Stimulated activated CD4-positive, alpha-beta T cell treated with anti-CD3 and anti-CD28 coated beads, Interleukin-1b, Interleukin-23, amount 100 ng/mL, for 1 hour (primary cell): ENCODE measurements at places on chromosomes 13 and 19.

GRCh38 chr13:74093691-74094090 is 40.5 kb downstream of the KLF12 start:
- no peak for DNase-seq

- DNase-seq: no peak
These were observed 25.7 kb downstream of the NOVA2 start for GRCh38 chr19:45947926-45948325.

DNA sequence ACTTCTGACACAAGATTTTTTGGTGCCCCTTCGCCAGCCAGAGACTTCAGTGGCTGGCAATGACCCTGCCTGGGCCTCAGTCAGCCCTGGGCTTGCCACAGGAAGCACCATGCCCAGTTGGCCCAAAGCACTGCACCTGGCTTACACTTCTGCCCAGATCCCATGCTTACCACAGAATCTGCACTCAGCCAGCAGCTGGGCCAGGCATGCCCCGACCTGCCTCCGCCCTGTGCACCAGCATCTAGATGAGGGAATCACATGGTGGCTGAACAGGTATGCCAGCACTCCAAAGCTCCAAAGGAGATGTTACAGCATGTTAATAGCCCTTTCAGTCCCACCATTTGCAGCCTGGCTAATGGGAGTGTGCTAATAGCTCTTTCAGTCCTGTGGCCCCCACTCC is 690.9 kb downstream of the SLITRK6 start:
- no peak for DNase-seq

DNA sequence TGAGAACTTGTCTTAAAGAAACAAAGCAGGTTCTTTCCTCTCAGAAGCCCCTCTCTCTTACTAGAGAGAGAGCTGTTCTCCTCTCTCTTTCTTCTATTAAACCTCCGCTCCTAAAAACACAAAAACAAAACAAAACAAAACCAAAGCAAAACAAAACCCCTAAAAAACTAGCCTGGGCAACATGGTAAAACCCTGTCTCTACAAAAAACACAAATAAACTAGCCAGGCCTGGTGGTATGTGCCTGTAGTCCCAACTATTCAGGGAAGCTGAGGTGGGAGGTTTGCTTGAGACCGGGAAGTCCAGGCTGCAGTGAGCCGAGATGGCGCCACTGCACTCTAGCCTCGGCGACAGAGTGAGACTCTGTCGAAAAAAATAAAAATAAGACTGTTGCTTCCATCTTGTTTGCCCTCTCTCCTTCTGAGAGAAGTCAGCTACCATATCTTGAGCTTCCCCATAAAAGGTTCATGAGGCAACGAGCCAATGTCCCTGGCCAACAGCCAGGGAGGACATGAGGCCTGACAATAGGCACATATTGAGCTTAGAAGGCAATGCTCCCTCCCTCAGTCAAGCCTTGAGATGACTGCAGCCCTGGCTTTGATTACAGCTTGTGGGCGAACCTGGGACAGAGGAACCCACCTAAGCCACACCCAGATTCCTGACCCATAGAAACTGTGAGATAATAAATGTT is 17.5 kb upstream of the FLT3 start:
- DNase-seq: no peak

DNA sequence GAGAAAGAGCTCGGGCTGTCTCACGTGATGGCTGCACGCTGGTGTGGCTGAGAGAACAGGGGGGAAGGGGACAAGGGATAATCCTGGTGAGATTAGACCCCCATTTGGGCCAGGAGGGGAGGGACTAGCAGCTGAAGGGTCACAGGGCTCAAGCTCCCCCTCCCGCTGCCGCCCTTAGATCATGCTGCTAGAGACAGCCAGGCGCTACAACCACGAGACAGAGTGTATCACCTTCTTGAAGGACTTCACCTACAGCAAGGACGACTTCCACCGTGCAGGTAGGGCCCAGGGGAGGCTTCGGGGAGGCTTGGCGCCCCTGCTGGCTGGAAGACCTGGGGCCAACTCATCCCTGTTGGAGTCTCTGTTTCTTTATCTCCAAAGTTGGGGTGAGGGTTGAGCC is 3.3 kb downstream of the NR1H2 start:
- no peak for DNase-seq

- DNase-seq: no peak
These were observed 178.8 kb downstream of the KATNAL1 start for GRCh38 chr13:30128591-30128990.

DNA sequence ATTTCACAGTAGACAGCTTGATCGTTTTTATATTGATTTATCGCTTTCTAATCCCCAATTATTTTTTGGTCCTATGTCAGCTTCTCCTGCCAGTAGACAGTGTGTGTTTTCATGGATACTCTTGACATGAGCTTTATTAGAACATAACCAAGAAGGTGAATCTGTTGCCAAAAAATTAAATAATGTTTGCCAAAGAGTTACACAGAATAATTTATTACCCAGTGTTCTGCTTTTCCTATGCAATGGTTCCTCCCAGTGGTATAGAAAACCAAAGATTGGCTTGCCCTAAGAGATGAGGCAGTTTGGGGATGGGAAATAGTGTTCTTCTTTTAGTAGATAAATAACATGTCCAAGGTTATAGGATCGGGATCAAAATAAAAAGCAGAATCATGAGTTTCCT is 8.5 kb upstream of the FRY start:
- no peak for DNase-seq

DNA sequence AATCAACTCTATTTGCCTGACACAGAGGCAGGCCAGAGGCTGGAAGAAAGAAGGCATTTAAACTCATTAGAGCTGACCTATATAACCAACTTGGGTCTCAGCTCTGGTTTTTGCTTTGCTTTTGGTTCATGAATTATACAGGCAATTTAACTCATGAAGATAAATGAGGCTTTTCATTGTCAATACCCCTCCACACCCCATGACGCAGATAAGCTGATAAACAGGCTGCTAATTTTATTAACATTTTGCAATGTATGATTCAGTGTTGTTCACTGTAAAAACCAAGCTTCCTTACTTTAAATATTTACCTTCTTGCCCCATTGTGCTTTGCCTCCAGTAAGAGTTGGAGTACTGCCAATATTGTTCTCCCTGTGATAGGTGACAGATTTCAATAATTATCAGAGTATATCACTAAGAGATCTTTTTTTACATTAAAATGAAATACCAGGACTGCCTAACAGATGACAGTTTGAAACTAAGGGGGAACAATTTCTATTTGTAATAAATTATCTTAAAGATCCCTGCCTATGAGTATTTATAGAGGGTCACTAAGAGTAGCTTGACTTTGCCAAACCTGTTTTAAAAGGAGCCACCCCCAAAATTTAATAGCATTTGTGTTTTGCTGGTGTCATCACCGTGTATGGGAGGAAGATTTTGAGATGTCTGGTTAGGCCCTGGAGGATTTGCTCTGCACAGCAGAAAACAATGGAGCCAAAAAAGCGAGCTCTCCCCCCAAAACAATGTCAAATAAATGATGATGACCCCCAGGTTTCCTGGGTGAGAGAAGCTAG is 472.7 kb upstream of the NBEA start:
- no peak for DNase-seq

GRCh38 chr19:55258476-55258827 is 365 bp downstream of the PPP6R1 start:
- DNase-seq: no peak

DNA sequence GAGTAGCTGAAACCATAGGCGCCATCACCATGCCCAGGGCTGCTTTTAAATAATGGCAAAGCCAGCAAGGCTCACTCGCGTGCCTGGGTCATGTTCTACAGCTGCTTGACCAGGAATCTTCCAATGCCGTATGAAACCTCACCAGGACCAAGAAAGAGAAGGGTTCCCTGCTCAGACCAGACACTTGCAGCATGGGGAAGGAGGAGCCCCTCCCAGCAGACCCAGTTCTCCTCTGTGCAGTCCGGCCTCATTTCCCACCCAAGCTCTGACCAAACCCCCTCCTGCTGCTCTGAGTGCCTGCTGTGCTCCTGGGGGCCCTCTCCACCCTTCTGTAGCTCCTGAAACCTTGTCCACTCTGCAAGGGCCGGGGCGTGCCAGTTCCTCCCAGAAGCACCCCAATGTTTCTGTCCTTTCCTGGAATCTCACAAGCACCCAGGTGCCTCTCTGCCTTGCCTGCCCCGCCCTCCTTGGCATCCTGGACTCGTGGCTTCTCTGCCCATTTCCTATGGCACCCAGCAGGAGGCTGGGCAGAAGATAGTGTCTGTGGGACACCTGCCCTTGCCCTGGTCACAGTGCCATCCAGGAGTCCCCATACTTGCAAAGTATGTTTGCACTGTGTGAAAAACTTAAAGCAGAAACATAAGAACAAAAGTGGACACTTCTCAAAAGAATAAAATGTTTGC is 6.8 kb upstream of the SLC7A9 start:
- DNase-seq: no peak

DNA sequence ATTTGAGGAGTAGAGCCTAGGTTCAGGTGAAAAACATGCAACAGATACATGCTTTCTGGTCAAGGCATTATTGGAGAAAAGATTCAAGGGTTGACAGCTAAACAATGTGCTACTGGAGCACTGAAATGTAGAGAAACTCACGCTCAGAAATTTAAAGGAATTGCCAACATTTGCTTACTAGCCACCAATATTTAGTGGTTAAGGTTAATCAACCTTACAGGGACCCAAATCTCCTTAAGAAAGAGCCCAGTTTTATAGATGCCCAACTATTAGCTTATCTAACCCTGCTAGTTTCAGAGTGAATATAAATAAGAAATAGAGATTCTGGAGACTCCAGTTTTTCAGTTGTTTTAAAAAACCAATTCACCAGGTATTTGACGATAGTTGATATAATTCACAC is 203.6 kb downstream of the DACH1 start:
- no peak for DNase-seq

GRCh38 chr19:55471266-55471665 is 5.2 kb upstream of the ZNF628 start:
- no peak for DNase-seq

DNA sequence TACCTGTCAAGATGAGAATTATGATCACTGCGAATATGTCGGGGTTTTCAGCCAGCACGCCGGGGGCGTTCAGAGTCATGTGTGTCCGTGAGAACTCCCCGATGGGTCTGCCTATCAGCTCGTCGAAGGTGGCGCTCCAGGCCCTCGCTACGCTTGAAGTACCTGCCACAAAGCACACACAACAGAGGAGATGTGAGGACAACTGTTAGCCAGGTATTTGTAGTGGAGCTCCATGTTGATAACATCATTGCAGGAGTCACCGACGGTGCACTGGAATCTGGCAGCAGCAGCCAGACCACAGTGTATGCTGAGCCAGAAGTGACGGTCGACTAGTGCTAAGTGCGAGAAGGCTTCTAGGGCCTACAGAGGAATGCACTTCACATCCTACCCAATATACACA is 62.7 kb downstream of the SLC7A1 start:
- DNase-seq: no peak

- no peak for DNase-seq
These were observed 37.4 kb upstream of the GAS6 start for GRCh38 chr13:113901231-113901630.

- no peak for DNase-seq
These were observed 8.1 kb upstream of the ADGRE2 start for GRCh38 chr19:14786421-14786851.

DNA sequence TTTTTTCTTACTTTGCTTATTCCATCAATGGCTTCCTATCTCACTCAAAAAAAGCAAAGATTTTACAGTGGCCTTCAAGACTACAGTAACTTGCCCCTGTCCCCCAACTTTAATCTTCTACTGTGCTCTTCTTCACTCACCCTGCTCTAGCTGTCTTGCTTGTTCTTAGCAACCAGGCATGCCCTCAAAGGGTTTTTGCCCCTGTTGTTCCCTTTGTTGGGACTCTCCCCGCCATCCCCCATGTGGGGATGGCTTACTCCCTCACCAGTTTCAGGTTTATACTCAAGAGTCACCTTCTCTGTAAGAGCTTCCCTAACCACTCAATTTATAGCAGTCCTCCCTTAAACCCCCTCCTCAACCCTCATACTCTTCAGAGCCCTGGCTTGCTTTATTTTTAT is 5.4 kb downstream of the MTMR6 start:
- DNase-seq: no peak

- DNase-seq: no peak
These were observed 14.1 kb upstream of the C19orf33 start for GRCh38 chr19:38289955-38290354.

- no peak for DNase-seq
These were observed 17.9 kb downstream of the RELB start for GRCh38 chr19:45019187-45019586.

GRCh38 chr13:51955816-51956603 is 55.2 kb downstream of the ATP7B start:
- DNase-seq: no peak

- DNase-seq: no peak
These were observed 1702.2 kb downstream of the EFNB2 start for GRCh38 chr13:104833221-104833620.

- no peak for DNase-seq
These were observed 594 bp upstream of the ZNF850 start for GRCh38 chr19:36773223-36773579.

DNA sequence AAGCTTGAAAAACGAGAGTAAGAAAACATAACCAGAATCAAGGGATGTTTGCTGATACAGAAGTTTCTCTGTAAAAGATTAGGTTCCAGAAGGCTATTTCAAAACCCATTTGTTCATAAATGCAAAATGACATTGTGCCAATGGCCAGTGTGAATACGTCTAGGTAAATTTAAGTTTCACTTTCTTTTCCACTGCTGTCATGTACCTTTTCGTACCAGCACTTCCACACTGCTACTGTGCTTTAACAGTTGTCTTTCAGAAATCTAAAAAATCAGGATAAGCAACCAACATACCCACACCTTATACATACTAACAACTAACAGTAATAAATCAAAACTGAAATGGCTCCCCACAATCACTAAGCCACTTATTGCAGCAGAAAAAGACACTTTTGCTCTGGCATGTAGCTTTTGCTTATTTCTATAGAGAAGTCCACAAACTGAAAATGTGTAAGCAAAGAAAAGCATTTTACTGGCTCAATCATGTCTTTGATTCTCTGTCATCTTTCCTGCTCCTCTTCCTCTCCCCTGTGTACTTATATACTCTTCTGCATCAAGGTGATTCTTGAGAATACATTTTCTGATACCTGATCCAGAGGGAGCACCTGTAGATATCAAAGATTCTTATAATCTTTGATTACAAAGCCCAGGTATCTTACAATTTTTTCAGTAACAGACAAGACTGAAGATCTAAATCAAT is 34.3 kb downstream of the ELF1 start:
- DNase-seq: no peak

DNA sequence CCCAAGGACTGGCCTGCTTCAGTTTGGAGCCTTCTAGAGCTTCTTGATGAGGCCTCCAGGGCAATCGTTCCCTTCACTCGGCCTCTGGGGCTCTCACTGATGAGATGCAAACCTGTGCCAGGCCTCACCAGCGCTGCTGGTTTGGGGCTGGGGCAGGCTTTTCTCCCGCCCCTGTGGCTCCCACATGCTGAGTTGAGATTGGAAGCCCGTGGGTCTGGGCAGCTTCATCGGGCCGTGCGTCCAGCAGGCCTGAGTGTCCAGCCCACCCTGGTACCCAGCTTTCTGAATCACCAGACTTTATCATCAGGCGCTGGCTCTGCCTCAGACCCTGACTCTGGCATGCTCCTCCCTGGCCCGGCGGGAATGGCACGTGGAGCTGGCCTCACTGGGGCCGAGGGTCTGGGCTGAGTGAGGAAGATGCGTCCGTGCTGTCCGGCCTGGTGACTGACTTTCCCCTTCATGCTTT is 4.3 kb downstream of the CALM3 start:
- no peak for DNase-seq
